CD8-positive, alpha-beta memory T cell (primary cell): ENCODE measurements at places on chromosomes 13 and 19. TPM values are rescaled to one million over a fixed set of nuclear protein-coding genes. Genes with fewer than 3 reads are reported as not detected.

- no peak for DNase-seq
Observed at GRCh38 chr13:73000027-73000674, 58.7 kb upstream of the KLF5 start.

DNA sequence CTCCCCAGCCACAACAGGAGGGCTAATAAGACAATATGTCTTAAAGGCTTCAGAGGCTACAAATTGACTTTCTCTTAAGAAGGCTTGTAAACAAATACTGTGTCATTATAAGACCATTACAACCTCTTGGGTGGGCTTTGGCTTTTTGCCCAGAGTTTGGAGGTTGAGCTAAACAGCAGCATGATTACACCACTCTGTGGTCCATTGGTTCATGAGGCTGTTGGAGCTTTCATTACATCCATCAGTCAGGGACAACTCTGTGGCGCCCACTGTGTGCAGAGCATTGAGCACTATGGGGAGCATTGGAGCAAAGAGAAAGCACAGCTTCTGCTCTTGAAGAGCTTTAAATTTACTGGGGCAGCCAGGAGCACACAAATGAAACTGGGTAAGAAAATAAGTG lies 75.9 kb downstream of the TNFSF11 start:
- no peak for DNase-seq

ZNF552 gene
- 7.2 TPM for total RNA-seq

SGTA gene
- 93.9 TPM for total RNA-seq

GRCh38 chr13:31322026-31322425 lies 122.3 kb downstream of the B3GLCT start:
- DNase-seq, result no peak

DNA sequence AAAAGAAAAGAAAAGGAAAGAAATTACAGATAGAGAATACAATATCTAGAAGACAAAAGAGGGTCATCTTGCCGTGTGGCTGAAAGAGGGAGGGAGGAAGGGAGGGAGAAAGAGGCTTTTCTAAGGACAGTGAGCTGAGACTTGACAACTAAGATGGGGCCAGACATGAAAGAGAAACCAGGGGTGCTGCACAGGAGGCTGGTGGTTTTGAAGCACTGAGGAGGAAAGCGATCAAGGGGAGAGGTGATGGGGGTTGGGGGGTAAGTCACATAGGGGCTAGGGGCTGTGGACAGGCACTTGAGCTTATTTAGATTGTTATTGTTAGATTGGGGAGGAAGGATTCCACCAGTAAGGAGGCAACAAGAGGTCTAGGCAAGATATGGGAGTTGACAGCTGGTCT lies 17.3 kb downstream of the PNPLA6 start:
- no peak for DNase-seq

DNA sequence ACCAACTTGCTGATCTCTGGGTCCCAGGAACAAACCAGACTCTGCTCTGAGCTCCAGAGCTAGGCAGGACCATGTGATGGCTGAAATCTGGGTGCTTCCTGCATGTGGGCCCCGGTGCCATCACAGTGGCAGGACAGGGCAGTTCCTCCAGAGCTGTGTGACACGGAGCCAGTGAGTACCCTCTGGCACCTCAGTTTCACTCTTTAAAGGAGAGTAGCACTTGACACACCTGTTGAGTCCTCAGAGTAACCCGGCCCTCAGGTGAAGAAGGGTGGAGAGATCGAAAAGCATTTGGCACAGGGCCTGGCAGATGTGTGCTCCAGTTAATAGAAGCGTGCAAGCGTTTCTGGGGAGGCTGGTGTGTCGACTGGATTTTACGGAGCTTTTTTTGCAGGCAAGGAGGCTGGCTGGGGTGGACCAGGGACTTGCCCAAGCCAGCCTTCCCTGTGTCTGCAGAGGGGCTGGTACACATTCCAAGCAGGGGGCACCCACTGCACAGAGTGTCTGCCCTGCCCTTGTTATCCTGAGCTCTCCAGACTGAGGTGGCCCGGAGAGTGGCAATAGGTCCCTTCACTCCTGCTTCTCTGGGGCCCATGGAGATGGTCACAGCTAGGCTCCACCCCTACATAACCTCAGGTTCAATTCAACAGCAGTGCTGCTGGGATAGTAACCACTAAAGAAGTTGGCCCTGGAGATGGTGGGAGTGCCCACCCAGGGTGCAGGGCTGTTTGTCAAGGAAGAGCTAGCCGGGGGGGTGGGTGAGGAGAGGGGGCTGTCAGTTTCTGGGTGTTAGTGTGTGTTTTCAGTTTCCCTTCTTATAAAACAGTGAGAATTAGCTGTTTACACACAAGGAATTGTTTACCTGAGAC lies 8.3 kb downstream of the RPS19 start:
- no peak for DNase-seq
